ENCODE measurements at places on chromosomes 2 and 18. TPM values are rescaled to one million over a fixed set of nuclear protein-coding genes. Genes with fewer than 3 reads are reported as not detected.

GRCh38 chr2:233228376-233228775 lies 23.1 kb upstream of the ATG16L1 start:
- no peak for DNase-seq
- H3K4me1 ChIP-seq: peaks cover 24% of the 10 kb centered on the region

DNA sequence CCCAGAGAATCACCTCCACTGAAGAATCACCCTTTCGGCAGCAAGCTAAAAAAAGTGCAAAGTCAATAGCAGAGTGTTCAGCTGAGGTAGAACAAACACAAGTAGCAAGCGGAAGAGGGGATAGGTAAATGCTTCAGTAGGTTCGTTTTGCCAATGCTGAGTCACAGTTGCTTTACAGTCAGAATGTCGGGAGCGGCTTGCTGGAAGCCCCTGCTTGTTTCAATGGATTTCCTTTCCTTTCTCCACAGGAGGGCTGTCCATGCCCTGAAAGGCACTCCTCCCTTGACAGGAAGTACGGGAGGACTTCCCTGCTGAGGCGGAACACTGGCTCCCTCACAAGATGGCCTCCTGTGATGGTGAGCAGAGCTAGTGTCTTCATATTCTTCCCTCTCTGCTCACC lies 146.2 kb upstream of the LYPD1 start:
- H3K36me3 ChIP-seq: no peaks in the 10 kb centered on the region
- H3K27ac ChIP-seq: no peak overlapping the region
- H3K27me3 ChIP-seq: no peaks in the 10 kb centered on the region
- no peaks in the 10 kb centered on the region for H3K4me1 ChIP-seq
- no peak overlapping the region for H3K4me3 ChIP-seq

DNA sequence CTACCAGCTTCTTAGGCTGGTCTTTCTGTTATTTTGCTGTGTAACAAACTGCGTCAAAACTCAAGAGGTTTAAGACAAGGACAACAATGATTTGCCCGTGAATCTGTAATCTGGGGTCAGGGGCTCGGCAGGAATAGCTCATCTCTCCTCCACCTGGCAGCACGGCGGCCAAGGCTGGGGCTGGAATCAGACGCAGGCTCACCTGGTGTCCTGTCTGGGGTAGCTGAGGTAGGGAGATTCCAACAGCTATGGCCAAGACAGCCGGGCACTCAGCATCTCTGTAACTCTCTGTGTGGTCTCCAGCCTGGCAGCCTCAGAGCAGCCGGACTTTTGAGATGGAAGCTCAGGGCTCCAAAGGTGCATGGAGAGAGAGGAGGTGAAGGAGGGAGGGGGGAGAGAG lies 42.3 kb downstream of the DNER start:
- no peaks in the 10 kb centered on the region for H3K4me1 ChIP-seq
- H3K27ac ChIP-seq: no peak overlapping the region
- no peak overlapping the region for H3K4me3 ChIP-seq
- DNase-seq: no peak
- no peaks in the 10 kb centered on the region for H3K36me3 ChIP-seq

DNA sequence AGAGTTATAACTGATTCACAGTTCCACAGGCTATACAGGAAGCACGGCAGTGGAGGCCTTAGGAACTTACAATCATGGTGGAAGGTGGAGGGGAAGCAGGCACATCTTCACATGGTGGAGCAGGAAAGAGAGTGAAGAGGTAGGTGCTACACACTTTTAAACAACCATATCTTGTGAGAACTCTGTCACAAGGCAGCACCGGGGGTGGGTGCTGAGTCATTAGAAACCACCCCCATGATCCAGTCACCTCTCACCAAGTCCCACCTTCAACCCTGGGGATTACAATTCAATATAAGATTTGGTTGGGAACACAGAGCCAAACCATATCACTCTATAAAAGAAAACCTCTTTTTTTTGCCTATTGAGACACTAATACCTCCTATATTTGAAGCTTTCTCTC lies 1108.5 kb upstream of the CDH2 start:
- H3K36me3 ChIP-seq: no peaks in the 10 kb centered on the region
- H3K27me3 ChIP-seq: no peaks in the 10 kb centered on the region
- H3K27ac ChIP-seq: no peak overlapping the region
- H3K4me1 ChIP-seq: no peaks in the 10 kb centered on the region

GRCh38 chr2:197904446-197904845 lies 100.1 kb downstream of the PLCL1 start:
- H3K4me3 ChIP-seq: no peak overlapping the region
- H3K27ac ChIP-seq: no peak overlapping the region
- no peaks in the 10 kb centered on the region for H3K27me3 ChIP-seq
- peaks cover 12% of the 10 kb centered on the region for H3K4me1 ChIP-seq
- H3K36me3 ChIP-seq: no peaks in the 10 kb centered on the region

GRCh38 chr2:64646007-64646880 lies 7.5 kb downstream of the SERTAD2 start:
- peak; percentile 76 for DNase-seq
- no peaks in the 10 kb centered on the region for H3K27me3 ChIP-seq
- H3K4me1 ChIP-seq: peaks cover 59% of the 10 kb centered on the region
- no peak overlapping the region for H3K27ac ChIP-seq

Gene GPR35
- 6.8 TPM for total RNA-seq

- DNase-seq: no peak
- no peak overlapping the region for H3K27ac ChIP-seq
- H3K27me3 ChIP-seq: no peaks in the 10 kb centered on the region
These were observed 38.4 kb downstream of the PELI1 start for GRCh38 chr2:64105670-64106461.

Gene CAPN14
- total RNA-seq: 0.61 TPM

Gene CD207
- total RNA-seq: not detected

GRCh38 chr2:212928681-212929080 lies 222.7 kb downstream of the IKZF2 start:
- no peaks in the 10 kb centered on the region for H3K27me3 ChIP-seq
- no peaks in the 10 kb centered on the region for H3K4me1 ChIP-seq
- H3K36me3 ChIP-seq: no peaks in the 10 kb centered on the region
- no peak overlapping the region for H3K27ac ChIP-seq
- DNase-seq: no peak

GRCh38 chr2:110819711-110820110 lies 87.3 kb downstream of the ACOXL start:
- no peaks in the 10 kb centered on the region for H3K36me3 ChIP-seq
- H3K4me1 ChIP-seq: peaks cover 7% of the 10 kb centered on the region
- no peaks in the 10 kb centered on the region for H3K27me3 ChIP-seq
- no peak overlapping the region for H3K27ac ChIP-seq
- H3K4me3 ChIP-seq: no peak overlapping the region

GRCh38 chr2:42012651-42013050 lies 35.2 kb upstream of the PKDCC start:
- no peaks in the 10 kb centered on the region for H3K27me3 ChIP-seq
- no peak overlapping the region for H3K4me3 ChIP-seq
- H3K27ac ChIP-seq: no peak overlapping the region
- H3K36me3 ChIP-seq: no peaks in the 10 kb centered on the region
- DNase-seq: no peak

GRCh38 chr2:163471947-163472346 lies 263.9 kb downstream of the FIGN start:
- H3K27me3 ChIP-seq: no peaks in the 10 kb centered on the region
- no peaks in the 10 kb centered on the region for H3K4me1 ChIP-seq

DNA sequence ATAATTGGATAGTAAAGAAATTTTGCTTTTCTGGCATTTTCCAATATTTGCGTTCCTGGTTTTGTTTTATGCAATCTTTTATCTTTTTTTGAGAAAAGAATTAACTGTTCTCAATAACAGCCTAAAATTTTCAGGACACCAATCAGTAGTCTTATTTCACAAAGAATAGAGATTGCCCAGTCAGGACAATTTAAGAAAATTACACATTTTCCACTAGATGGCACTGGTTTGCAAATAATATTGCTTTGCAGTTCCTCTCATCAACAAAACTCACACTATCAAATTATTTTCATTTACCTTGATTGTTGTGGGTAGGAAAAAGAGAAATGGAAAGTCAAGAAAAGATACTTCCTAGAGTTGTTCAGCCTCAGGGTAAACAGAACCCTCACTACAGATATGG lies 2.4 kb upstream of the RBM45 start:
- no peaks in the 10 kb centered on the region for H3K36me3 ChIP-seq
- no peak overlapping the region for H3K27ac ChIP-seq
- no peak overlapping the region for H3K4me3 ChIP-seq
- H3K27me3 ChIP-seq: no peaks in the 10 kb centered on the region

GRCh38 chr2:26968001-26968400 lies 2.4 kb upstream of the MAPRE3 start:
- no peaks in the 10 kb centered on the region for H3K27me3 ChIP-seq
- peaks cover 15% of the 10 kb centered on the region for H3K4me1 ChIP-seq
- H3K36me3 ChIP-seq: no peaks in the 10 kb centered on the region
- no peak overlapping the region for H3K27ac ChIP-seq

DNA sequence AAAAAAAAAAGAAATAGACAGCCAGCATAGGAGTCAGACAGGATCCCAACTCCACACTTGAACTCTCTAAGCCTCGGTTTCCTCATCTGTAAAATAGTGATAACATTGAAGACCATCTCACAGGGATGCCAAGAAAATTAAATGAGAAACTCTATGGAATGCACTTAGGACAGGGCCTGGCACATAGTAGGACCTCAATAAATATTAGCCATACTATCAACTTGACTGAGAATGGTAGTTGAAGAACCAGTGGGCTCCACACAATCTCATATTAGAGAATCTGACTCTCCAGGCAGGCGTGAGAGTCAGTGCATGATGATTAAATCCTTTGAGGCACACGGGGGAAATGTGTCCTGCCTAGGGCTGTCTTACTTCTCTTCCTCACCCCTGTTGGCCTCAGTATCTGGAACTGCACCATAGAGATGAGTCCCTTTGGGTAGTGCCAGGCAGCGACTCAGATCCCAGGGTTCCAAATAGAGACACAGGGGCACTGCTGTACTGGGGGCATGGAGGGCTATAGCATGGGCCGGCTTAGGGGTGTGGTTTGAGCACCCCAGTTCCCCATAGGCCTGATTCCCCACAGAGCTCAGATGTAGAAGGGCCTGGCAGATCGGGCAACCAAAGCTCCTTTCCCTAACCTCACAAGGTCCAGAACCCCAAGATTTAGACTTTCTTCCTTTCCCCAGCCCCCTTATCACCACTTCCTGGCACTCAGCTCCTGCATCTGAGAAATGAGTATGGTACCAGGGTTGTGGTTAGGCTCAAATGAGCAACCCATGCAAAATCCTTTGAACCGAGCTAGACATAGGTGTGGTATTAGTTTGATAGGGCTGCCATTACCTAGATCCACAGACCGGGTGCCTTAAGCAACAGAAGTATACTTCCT lies 51.3 kb upstream of the CAB39 start:
- H3K27me3 ChIP-seq: no peaks in the 10 kb centered on the region
- peaks cover 99% of the 10 kb centered on the region for H3K4me1 ChIP-seq
- H3K36me3 ChIP-seq: no peaks in the 10 kb centered on the region
- peak overlapping the region; percentile 54 for H3K27ac ChIP-seq
- H3K4me3 ChIP-seq: peak overlapping the region; percentile 3
- DNase-seq: peak; percentile 62

Gene SAP130
- total RNA-seq: 30.2 TPM

GRCh38 chr2:175832866-175833265 lies 169.2 kb downstream of the LNPK start:
- no peaks in the 10 kb centered on the region for H3K27me3 ChIP-seq
- no peak for DNase-seq
- no peak overlapping the region for H3K4me3 ChIP-seq
- H3K4me1 ChIP-seq: no peaks in the 10 kb centered on the region
- no peaks in the 10 kb centered on the region for H3K36me3 ChIP-seq

DNA sequence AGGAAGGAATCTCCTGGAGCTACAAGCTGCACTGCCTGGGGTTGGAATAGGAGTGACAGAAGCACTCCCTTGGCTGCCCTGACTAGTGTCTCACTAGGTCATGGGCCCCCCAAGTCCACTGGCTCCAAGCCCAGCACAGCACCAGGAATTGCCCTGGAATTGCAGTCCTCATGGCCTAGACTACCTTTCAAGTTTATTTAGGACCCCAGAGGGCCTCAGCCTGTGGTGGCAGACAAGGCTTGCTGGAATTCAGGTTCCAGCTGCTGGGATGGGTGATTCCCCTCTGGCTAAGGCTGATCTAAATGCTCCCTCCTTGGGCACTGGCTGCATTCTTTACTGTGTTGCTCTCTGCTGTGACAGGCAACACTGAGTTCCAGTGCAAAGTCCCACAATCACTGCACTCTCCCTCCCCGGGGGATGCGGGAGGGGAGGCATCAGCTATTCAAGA lies 14.0 kb downstream of the STRADB start:
- no peaks in the 10 kb centered on the region for H3K27me3 ChIP-seq
- no peaks in the 10 kb centered on the region for H3K4me1 ChIP-seq
- no peak for DNase-seq
- no peak overlapping the region for H3K27ac ChIP-seq
- H3K36me3 ChIP-seq: peaks cover 3% of the 10 kb centered on the region
- H3K4me3 ChIP-seq: no peak overlapping the region

DNA sequence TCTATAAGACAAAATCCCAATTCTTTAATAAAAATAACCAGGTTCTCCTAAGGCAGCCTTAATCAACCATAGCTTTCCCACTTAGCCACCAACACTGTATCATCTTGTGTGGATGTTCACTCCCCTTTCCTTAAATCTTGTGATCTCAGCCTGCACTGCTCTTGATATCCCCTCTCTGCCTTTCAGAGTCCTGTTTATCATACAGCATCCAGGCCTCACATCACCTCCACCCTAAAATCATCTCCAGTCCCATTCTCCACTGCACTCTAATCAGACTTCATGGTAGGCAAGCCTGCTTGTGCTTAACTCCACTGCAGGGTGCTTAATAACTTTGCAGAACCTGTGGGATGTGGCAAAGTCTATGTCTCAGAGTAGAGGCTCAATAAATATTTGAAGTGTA lies 18.8 kb downstream of the ARHGAP15 start:
- no peaks in the 10 kb centered on the region for H3K36me3 ChIP-seq
- DNase-seq: no peak
- no peak overlapping the region for H3K4me3 ChIP-seq
- H3K27ac ChIP-seq: no peak overlapping the region

Gene PIK3C3
- 67.6 TPM for total RNA-seq

DNA sequence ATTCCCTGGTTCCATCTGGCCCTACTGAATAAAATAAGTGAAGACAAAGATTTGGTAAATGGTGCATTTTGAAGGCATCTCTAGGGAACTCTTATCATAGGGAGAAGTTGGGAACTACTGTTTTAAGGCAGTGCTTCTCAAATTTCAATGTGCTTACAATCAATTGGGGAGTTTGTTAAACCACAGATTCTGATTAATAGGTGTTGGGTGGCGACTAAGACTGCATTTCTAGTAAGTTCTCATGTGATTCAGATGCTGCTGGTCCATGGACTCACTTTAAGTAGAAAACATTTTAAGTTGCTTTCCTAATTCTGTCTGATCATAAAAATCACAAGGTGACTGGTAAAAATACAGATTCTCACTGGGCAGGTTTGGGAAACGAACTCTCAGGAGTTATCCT lies 14.6 kb downstream of the FARSB start:
- H3K4me1 ChIP-seq: no peaks in the 10 kb centered on the region
- H3K36me3 ChIP-seq: peaks cover 40% of the 10 kb centered on the region
- no peak overlapping the region for H3K27ac ChIP-seq
- no peaks in the 10 kb centered on the region for H3K27me3 ChIP-seq
- no peak for DNase-seq

Gene HOXD1
- total RNA-seq: not detected

Gene GKN1
- not detected for total RNA-seq

Gene IL36RN
- total RNA-seq: not detected

GRCh38 chr2:154207288-154208047 lies 335.7 kb downstream of the GALNT13 start:
- H3K4me3 ChIP-seq: no peak overlapping the region
- no peaks in the 10 kb centered on the region for H3K4me1 ChIP-seq
- no peak for DNase-seq
- no peaks in the 10 kb centered on the region for H3K27me3 ChIP-seq

- no peaks in the 10 kb centered on the region for H3K27me3 ChIP-seq
- no peak overlapping the region for H3K27ac ChIP-seq
- H3K4me3 ChIP-seq: no peak overlapping the region
- no peak for DNase-seq
These were observed 35.8 kb downstream of the MFSD6 start for GRCh38 chr2:190443778-190444481.

Gene ANO7
- 0.81 TPM for total RNA-seq

Gene SLC38A11
- not detected for total RNA-seq

Measured in CD4-positive, alpha-beta memory T cell (primary cell).